ENCODE measurements at places on chromosomes 5 and 9. TPM values are rescaled to one million over a fixed set of nuclear protein-coding genes. Genes with fewer than 3 reads are reported as not detected.

ARPC5L gene
- 15.7 TPM for total RNA-seq

DNA sequence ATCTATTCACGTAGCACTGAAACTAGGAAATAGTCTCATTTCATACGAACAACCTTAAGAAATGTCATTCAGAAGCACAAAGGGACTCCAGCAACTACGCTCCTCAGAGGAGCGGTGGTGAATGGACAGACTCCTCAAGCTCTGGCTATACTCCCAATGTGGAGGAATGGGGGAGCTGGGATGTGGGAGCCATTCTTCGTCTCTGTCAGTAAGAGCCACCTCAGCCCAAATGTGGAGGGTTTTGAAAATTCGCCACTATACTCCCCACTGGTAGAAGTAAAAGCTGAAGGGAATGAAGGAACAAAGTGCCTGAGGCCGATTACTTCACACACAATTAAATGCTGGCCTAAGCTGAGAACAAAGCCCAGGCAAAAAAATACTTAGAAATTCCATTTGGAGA is 96.3 kb downstream of the ADAMTS12 start:
- no peak for DNase-seq

DNA sequence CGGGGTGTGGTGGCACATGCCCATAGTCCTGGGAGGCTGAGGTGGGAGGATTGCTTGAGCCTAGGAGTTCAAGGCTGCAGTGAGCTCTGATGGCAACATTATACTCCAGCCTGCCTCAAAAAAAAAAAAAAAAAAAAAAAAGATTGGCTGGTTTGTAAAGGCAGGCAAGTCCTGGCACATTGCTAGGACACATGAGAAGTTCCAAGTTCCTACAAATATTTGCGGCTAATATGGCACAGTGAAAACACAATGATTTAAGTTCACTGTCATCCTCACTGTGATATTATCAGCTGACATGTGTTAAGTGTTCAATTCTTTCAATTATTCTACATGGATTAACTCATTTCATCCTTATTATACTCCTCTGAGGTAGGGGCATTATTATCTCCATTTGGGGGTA is 20.1 kb downstream of the TMEM268 start:
- DNase-seq, result no peak

GRCh38 chr5:76787237-76787636 is 31.6 kb upstream of the F2RL1 start:
- DNase-seq, result no peak

DNA sequence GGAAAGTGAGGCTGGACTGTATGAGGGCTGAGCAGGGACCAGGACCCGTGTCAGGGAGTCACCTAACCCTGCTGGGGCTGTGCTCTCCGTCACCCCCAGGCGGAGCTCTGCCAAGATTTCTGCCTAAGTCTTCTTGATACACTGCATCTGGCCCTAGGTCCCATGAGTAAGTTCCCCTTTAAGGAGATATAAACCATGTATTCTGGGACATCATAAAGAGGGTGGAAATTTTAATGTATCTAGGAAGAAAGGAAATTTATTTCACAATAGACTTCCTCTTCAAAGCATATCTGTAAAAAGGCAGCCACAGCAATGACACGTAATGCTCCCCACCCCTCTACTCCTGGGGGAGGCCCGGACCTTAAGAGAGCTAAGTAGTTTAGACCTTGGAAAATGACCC is 183.4 kb downstream of the FBXL7 start:
- no peak for DNase-seq

- DNase-seq, result no peak
Measured at GRCh38 chr9:84966876-84967830, 297.6 kb downstream of the NTRK2 start.

DNA sequence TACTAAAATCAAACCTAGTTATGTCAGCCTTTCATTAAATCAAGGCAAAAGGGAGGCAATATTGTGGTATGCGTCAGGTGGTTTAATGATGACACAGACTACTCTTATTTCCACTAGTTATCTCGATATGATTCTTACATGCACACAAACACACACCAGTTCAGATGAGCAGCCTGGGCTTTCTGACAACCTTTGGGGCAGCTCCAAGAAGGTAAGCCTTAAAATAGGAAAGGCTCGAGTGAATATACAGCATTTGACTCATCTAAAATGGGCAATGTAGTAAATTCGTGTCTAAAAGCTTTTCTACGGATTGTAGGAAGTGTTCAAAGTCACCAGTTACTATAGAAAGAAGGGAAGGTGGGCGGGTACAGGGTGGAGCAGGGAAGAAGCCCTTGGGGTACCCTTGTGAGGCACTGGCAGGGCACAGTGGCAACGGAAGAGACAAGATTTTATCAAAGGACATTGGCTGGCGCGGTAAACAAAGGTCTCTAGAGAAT is 1.9 kb downstream of the ANKH start:
- no peak for DNase-seq

DNA sequence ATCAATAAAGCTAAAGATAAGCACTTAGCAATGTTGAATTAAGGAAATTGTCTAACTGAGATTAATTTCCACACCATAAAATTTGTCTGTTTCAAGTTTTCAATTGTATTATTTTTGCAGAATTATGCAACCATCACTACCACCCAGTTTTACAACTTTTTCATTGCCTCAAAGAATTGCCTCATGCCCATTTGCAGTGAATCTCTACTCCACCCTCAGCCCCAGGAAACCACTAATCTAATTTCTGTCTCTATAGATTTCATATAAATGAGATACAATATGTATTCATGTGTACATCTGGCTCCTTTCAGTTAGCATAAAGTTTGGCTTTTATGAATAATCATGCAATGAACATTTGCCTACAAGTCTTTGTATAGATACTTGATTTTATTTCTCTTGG is 72.9 kb downstream of the PTCD2 start:
- no peak for DNase-seq

DNA sequence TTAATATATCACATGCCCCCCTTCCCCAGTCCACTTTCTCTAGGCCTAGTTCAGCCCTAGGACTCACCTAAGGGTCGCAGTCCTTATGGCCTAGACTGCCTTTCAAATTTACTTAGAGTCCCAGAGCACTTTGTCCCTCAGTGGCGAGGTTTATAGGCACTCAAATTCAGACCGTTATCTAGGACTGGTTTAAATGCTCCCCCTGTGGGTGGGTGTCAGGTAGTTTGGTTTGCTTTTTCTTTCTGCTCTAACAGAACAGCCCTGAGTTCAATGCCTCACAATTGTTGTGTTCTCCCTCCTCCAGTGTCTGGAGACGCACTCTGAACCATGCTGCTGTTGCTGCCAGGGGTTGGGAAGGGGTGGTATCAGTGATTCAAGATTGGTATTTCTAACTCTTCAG is 317.1 kb downstream of the MAT2B start:
- DNase-seq, result no peak

DNA sequence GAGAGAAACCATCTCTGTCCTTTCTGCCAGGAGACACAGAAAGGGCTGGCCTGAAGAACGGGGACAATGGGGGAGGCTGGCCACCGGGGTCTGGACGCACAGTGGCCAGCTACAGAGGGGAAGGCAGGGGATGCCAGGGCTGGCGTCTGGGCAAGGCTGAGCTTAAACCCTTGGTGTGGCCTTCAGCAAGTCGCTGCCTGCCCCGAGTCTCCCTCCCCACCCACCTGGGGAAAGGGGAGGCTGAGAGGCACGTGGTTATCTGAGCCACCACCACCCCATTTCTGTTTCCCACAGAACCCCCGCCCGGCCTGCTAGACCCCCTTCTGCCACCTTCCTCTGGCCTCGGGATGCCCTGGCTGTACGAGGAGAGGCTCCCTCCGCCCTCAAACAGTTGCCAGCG is 115.3 kb downstream of the VAV2 start:
- DNase-seq, result no peak
